ENCODE measurements at places on chromosomes 4 and X. TPM values are rescaled to one million over a fixed set of nuclear protein-coding genes. Genes with fewer than 3 reads are reported as not detected.

The MAOB gene
- 0.23 TPM for total RNA-seq

DNA sequence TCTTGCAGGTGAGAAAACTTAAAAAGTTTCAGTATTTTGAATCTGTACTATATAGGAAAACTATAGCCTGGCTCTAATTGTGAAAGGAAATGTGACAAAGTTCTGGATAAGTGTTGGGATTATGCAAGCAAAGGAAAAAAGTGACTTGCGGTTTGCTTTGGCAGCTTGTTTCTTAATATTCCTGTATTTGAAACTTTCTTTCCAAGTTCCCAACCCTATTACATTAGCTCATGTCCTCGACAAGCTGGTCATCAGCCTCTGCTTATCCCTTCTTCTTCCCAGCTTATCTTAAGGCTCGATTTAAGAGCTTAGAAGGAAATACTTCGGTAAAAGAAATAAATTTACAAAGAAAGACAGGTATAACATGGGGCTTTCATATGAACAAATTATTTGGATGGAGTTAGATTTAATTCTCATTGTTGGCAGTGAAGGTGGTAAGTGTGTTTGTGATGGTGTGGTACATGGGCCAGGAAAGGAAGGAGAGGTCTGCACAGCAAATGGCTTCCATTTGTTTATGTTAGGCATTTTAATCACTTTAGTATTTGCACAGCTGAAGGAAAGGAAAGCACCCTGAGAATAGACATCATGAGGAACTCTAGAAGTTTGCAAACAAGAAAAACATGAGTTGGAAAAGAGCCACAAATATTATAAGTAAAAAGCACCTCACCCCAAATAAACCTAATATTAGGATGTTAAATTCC lies 5.1 kb upstream of the MYOZ2 start:
- DNase-seq: no peak

- no peak for DNase-seq
Measured at GRCh38 chr4:70816894-70817293, 22.8 kb downstream of the GRSF1 start.

DNA sequence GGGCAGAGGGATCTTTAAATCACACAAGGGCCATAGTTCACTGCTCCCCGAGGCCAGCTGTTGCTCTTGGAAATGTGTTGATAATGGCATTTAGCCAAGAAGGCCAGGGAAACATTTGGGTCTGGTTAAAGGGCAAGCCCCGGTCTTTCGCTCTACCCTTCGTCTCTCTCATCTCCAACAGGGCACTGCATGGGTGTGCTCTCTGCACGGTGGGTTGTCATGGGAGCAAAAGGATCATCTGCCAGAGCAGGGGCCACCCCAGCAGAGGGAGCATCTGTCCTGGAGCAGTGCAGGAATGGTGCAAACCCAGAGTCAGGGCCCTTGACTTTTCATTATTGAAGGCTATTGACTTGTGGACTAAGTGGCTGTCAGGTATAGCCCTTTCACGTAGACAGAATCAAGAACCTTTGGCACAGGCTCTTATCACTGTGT lies 22.7 kb upstream of the PGRMC2 start:
- DNase-seq: peak; percentile 17
